ENCODE measurements at places on chromosomes 11 and 22. TPM values are rescaled to one million over a fixed set of nuclear protein-coding genes. Genes with fewer than 3 reads are reported as not detected.

GRCh38 chr11:35152575-35152974, 13.6 kb downstream of the CD44 start:
- ATAC-seq = no peak

DNA sequence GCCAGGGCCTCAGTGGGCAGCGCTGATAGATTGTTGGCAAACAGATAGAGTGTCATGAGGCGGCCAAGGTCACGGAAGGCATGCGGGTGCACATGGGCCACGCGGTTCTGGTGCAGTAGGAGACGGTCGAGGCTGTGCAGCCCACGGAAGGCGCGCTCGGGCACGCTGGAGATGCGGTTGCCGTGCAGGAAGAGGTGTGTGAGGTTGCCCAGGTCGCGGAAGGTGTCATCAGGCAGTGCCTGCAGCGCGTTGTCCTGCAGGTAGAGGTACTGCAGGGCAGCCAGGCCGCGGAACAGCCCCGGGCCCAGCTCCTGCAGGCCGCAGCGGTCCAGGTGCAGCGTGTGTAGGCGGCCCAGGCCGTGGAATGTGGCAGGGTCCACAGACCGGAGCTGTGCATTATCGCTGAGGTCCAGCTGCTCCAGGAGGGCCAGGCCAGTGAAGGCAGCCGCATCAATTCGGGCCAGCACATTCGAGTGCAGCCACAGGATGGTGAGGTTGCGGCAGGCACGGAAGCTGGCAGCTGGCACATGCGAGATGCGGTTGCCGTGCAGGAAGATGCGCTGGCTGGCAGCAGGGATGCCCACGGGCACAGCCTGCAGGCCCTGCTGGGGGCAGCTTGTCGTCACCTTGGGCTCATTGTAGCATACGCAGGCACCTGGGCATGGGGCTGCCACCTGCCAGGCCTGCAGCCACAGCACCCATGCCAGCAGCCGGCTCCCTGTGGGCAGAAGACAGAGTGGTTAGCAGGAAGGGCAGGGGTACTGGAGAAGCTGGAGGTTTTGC, 25.5 kb downstream of the RTN4R start:
- no peak for ATAC-seq

DNA sequence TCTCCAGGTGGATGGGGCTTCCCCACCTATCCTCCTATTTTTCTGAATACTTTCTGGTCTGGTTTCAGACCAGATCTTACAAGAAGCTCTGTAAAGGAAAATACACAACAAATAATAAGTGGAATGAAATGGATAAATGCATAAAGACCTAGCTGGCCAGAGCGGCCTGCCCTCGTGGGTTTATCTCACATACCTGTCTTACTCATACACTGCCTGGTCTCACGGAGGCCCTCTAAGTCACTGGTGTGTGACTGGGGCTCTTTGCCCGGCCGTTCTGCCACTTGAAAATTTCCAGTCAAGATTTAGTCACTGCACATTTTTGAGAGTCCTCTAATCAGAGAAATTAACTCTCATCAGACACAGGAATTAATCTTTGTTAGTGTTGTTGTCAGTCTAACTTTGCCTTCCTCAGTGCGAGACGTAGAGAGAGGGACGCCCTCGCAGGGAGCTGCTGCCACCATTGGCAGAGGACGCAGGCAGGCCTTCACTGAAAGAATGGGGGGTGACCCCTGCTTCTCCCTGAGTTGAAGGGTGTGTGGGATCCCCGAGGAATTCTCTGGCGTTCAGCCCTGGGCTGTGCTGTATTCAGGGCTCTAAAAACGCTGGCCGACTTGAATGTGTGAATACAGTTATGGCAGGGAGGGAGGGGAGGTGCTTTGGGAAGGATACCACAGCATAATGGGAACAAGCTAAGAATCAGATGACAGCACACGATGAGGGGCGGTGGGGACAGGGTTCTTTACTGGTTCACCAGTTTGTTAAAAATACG, 46.3 kb upstream of the CADM1 start:
- ATAC-seq = no peak

Gene ASPHD2
- total RNA-seq = 1.4 TPM

GRCh38 chr22:28716686-28717085, 24.9 kb downstream of the CHEK2 start:
- no peak for ATAC-seq

Gene FDXACB1
- total RNA-seq = 0.94 TPM

DNA sequence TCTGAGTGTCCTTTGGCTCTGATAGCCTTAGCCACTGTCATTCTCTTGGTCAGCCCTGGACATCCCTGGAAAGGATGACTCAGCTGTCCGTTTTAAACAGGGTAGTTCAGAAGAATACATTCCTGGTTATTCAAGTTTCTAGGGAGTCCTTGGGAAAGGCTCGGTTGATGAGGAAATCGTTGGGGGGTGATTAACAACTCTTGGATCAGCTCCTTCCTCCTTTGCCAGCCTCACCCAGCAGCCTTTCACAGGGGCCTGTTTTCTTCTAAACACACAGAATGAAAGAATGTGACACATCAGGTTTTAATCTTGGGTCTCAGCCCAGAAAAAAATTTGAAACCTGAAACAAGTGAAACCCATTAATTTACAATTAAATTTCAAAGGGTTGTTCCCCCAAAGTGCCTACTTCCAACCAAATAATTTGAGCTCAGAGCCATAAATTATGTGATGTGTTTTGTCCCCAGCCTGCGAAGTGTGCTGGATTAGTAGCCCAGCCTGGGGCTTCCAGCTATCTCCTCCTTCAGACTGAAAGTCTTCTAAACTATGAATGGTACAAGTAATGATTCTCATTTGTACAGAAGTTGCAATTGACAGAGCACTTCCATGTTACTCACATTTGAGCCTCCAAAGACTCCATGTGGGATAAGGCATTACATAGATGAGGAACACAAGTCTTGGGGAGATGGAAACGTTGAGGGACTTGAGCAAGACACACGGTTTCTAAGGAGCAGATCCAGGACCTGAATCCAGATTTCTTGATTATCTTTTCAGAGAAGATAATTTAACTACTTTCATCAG, 19.3 kb upstream of the MRGPRX2 start:
- ATAC-seq = peak; percentile 50

Gene CWF19L2
- 14.9 TPM for total RNA-seq

Gene FAM227A
- 0.89 TPM for total RNA-seq

Gene RFPL3
- not detected for total RNA-seq

DNA sequence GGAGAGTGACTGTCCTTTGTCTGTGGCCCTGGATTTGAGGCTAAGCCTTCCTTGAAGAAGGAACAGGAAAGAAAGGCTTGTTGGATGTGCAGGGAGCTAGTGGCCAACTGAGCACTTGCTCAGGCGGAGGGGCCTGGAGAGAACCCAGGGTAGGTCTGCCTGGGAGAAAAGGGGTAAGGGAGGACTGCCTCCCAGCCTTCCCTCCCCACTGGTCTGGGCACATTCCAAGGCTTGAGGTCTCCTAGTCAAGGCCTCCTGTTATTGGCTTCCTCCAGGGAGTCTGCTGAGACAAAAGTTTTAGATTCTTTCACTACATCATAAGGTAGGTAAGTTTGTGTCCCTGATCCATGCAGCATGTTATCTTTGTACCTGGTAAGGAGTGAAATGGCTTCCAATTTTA, 15.2 kb downstream of the KCNQ1OT1 start:
- ATAC-seq = no peak

DNA sequence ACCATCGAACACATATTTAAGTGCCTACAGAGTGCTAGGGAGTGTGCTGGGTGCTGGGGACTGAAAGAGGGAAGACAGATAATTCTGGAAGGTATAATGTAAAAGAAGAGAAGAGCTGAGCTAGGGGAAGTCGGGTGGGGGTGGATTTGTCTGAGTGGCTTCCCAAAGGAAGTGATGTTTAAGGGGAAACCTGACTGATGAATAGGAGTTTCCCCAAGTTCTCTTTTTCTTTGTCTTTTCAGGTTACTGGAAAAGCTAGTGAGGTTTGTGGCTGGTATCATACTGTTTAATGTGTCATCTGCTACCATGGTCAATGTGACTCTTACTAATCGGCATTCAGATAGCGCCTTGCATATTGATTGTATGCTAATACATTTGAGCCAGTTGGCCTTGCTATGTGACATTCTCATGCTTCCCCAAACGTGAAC, 151.6 kb upstream of the MTMR2 start:
- no peak for ATAC-seq
